ENCODE measurements at places on chromosomes 5 and 9.

DNA sequence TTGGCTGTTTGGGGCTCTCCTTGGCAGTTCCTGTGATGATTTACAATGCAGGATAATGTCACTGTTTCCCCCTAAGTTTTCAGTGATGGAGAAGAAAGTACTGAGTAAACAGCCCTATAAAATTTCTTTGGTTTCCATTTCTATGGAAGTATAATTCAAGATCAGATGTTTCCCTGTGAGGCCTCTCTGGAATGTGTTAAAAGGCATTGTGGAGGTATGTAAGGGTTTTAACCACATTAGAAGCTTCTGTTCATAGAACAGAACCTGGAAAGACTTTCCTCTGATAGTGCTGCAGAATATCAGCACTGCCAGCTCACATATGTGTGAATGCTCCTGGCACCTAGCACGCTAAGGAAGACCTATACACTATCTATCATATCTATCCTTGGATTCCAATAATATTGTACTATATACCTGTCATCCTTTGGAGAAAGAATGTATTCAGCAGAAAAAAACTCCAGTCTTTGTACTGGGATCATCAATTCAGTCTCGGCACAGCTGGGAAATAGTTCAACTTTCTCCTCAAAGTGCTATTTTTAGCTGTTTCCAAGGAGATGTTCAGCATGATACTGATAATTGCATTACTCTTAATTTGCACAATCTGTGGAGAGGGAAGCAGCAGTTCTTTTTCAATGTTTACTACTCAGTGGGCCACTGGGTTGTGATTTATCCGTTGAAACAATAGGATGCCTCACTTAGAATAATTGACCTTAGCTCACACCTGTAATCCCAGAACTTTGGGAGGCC, 21.9 kb downstream of the TTC1 start:
- no peak for DNase-seq

GRCh38 chr9:116298878-116299391, 145.3 kb downstream of the PAPPA start:
- DNase-seq = no peak

- no peak for DNase-seq
These were observed 197.1 kb downstream of the NR3C1 start for GRCh38 chr5:143206196-143207053.

GRCh38 chr5:41707853-41708603, 162.2 kb downstream of the OXCT1 start:
- peak; percentile 44 for DNase-seq

DNA sequence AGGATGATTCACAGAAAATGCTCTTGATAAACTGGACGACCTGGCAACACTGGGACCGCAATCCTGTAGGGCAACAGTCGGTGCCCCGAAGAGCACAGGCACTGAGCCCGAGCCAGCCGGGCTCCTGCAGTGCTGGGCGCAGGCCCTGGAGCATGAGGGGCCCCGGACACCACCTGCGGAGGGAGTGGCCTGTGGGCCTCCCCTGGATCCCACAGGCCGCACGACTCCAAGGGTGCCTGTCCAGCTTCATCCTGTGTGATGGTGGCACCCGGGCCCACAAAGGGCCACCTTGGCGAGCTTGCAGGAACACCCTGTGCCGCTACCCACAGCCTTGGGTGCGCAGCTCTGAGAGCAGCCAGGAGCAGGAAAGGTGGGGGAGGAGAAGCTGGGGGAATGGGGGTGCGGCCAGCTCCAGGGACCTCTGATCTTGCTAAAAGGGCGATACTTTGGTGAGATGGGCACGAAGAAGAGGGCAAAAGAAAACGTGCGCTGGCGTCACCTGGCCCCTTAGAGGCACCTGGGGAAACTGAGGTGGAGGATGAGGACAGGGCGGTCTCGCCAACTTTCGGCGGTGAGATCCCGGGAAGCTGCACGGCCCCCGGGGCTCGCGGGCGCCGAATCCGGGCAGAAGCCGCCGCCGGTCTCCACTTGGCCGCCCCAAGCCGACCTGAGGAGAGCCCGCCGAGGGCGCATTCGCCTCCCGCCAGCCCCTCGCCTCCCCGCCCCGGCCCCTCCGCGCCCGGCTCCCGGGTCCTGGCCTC, 722 bp downstream of the TBC1D9B start:
- DNase-seq = no peak

DNA sequence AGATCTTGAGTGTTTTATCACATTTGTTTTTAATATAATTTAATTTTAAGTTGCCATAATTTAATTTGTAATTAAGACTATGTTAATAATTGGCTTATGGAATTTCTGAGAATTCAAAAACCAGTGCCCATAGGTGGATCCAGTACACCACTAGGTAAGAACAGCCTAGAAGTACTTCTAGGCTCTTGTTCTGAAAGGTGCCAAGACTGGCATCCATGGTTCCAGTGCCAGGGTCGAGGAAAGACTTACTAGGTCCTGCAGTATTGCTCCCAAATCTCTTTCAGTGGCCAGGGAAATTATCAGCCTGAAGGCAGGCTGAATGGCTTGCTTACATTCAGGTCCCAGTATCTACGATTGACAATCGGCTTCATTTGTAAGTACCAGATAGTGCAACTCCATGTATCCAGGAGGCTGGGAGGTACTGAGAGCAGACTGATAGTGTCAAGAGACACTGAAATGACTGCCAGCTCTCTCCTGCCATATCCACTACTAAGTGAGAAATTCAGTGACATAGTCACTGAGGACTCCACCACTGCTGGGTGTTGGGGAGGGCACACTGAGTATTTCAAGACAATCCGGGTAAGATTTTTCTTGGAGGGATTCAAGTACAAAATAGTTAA, 159.2 kb upstream of the CCDC152 start:
- no peak for DNase-seq

GRCh38 chr9:129472651-129473102, 148.2 kb downstream of the C9orf50 start:
- no peak for DNase-seq

- DNase-seq = no peak
These were observed 214.7 kb downstream of the IRX2 start for GRCh38 chr5:2536632-2537377.

GRCh38 chr5:25025831-25026230, 381.1 kb upstream of the CDH10 start:
- no peak for DNase-seq

DNA sequence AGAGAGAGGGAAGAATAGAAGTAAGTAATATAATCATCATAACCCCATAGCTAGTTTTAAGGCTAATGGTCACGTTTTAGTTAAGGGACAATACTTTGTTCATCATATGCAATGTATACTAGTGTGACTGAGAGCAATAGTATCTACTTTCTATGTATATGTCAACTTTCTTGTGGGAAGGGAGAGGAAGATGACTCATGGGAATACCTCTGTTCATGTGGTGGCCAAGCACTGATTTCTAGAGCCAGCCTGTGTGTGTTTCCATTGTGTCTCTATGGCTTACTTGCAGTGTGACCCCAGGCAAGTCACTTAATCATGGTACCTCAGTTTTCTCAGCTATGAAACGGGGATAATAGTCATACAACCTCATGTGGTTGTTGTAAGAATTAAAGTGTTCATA, 639.6 kb downstream of the CETN3 start:
- DNase-seq = no peak

GRCh38 chr9:19113964-19114679, 11.4 kb upstream of the HAUS6 start:
- no peak for DNase-seq

DNA sequence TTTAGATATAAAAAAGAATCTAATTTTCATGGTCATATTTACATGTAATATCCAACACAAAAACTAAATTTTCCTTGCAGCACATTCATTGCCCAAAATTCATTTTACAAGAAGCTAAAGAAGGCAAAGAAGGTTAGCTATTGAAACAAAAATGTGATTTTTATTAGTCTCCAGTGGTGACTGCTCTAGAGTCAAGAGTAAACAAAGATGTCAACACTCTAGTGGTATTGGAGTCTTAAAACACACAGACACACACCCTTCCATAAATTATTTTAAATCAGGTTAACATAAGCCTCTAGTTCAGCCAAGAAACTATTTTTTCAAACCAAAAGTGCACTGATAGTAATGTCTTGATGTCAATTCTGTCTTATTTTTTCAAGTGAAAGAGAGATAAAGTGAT, 329.2 kb downstream of the ZNF608 start:
- no peak for DNase-seq

GRCh38 chr5:143196601-143197259, 206.8 kb downstream of the NR3C1 start:
- DNase-seq = no peak

DNA sequence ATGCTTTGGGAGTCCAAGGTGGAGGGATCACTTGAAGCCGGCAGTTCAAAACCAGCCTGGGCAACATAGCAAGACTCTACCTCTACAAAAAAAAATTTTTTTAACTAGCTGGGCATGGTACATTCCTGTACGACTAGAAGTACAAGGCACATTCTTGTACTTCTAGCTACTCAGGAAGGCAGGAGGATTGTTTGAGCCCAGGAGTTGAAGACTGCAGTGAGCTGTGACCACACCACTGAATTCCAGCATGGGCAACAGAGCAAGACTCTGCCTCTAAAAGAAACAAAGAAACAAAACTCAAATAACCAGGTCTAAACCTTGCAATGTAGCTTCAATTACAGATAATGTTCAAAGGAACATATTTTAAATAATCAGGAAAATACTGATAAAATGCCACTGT, 56.2 kb downstream of the SSBP2 start:
- DNase-seq = no peak

- no peak for DNase-seq
These were observed 37.4 kb downstream of the MEGF9 start for GRCh38 chr9:120676767-120677402.

GRCh38 chr5:139150367-139150999, 47.7 kb downstream of the SIL1 start:
- no peak for DNase-seq

- no peak for DNase-seq
These were observed 15.4 kb upstream of the C5orf47 start for GRCh38 chr5:173973616-173973969.

DNA sequence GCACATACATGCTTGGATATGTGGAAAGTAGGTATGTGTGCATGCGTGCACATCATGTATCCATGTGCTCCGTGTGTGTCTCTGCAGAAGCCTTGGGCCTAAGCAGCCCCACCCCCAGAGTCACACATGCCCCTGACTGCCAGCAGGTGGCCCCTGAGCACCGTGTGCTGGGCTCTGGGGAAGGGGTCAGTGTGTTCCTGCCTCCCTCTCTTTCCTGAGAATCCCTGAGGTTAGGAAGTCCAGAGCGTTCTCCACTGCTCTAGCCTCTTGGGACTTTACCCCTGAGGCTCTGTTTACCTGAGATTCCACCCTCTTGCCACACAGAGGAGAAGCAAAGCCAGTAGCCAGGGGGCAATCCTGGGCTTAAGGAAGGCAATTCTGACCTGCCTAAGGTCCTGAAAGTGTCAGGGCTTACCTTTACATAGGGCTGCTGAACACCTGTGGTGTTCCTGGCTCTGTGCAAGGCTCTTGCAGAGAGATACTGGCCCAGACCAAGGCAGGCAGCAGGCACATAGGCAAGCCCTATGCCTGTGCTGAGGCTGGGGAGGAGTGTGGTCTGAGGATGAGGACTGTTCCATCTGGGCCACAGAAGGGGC, 207.3 kb downstream of the TMEM38B start:
- DNase-seq = no peak

DNA sequence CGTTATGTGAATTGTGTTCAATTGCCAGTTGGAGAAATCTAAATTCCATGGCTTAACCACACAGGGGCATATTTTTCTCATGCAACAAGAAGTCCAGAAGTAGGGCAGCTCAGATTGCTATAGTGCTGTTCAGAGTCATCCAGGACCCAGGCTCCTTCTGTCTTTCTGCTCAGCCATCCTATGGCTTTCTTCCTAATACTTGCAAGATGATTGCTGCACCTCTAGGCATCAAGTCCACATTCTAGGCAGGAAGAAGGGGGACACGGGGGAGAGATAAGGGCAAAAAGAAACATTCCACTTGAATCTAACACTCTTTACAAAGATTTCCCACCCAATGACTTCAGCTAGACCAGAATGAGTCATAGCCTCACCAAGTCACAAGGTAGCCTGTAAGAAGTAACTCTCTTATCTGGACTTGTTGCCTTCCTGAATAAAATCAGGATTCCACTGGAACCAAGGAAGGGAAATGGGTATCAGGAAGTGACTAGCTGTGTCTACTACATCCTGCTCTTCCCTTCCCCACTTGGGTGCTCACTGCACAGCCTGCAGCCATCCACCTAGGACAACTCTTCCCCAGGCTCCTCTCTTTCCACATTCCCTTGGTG, 5.3 kb downstream of the ERAP2 start:
- peak; percentile 20 for DNase-seq

GRCh38 chr9:98365227-98365669, 109.8 kb upstream of the TBC1D2 start:
- no peak for DNase-seq

DNA sequence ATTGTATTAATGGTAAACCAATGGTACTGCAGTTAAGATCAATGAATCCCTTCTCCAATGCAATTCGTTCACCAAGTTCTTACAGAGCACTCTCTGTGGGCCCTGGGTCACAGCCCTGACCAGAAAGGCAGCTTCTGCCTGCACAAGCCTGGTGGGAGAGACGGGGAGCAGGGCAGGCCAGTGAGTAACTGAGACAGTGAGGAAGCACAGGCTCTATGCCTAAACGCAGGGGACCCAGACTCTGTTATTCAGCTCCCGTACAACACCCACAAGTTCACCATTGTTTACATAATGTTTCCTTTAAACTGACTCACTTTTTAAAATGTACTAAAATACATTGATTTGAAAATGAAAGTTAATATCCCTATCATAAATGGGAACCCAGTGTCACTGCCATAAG, 40.5 kb upstream of the CTSL start:
- no peak for DNase-seq

- no peak for DNase-seq
These were observed 142.2 kb downstream of the AUH start for GRCh38 chr9:91219557-91219956.

- DNase-seq = no peak
These were observed 35.2 kb downstream of the ZCCHC9 start for GRCh38 chr5:81336556-81336955.

- no peak for DNase-seq
These were observed 113.9 kb downstream of the TAF11L14 start for GRCh38 chr5:17748201-17748600.

DNA sequence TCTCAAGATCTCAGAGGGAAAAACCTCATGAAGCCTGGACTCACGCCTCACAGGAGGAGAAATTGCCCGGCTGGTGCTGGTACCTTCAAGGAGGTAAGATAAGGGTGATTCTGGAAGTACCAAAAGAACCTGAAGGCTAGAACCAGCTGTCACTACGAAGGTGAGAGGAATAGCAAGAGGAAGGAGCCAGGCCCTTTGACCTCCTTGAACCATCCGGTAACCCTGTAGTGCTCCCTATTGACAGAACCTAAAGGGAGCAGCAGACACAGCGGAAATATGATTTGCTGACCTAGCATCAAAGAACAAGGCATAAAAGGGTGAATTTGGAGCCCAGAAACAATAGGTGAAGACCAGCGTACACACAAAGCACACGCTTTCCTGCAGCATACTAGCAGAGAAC, 92.2 kb downstream of the DOCK8 start:
- no peak for DNase-seq

GRCh38 chr5:83731638-83732037, 11.0 kb upstream of the HAPLN1 start:
- DNase-seq = no peak

- DNase-seq = peak; percentile 74
These were observed 266.8 kb downstream of the CWC27 start for GRCh38 chr5:65035211-65036206.
